ENCODE measurements at places on chromosomes 4 and X.

- DNase-seq: no peak
Observed at GRCh38 chrX:40570346-40571093, 10.2 kb upstream of the ATP6AP2 start.

DNA sequence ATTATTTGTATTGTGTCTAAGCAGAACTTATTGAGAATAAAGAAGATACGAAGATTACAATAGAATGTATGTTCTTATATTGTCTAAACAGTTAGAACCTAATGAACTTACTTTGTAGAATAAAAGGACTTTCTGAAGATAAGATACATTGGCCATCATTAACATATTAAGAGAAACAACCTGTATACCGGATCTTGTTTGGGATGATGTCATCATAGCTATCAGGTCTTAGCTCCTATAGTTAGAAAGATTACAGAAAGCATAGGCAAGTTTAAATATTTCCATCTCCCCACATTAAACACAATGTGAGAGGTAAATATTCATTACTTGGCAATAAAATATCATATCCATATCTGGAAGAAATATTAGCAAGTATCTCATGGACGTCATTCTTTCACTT, 282.3 kb downstream of the PACRGL start:
- no peak for DNase-seq

GRCh38 chr4:174080361-174080760, 203.1 kb downstream of the FBXO8 start:
- DNase-seq: no peak

GRCh38 chr4:82482387-82482786, 52.0 kb downstream of the ENOPH1 start:
- DNase-seq: no peak

DNA sequence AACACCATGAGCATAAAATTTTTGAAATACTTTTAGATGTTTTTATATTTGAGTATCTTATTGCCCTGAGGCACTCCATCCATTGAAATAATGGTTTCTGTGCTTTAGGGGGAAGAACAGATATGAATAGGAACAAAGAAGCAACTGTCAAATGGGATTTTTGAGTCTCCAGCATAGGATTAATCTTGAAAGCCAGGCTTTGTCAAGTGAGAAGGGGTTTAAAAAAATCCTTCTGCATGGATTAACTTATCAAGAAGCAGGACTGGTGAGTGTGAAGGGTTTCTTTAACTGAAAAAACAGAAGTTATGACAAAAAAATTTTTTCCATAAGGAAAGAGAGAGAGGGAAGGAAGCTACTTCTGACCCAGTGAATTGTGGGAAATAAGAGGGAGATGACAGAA, 7.6 kb upstream of the NUDT9 start:
- DNase-seq: no peak

GRCh38 chr4:138189206-138189605, 52.9 kb downstream of the SLC7A11 start:
- no peak for DNase-seq

DNA sequence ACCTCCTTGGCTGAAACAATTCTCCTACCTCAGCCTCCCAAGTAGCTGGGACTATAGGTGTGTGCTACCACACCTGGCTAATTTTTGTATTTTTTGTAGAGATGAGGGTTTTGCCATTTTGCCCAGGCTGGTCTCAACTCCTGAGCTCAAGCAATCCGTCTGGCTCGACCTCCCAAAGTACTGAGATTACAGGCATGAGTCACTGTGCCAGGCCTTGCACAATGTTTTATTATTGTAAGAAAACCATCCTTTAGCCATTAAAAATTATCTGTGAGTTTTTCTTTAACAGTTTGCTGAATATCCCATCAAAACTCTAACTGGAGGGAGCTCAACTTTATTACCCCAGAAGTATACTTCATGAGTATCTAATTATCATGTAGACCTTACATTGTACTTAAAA, 900.3 kb downstream of the PCDH7 start:
- DNase-seq: no peak
